ENCODE measurements at places on chromosomes 4 and X.

DNA sequence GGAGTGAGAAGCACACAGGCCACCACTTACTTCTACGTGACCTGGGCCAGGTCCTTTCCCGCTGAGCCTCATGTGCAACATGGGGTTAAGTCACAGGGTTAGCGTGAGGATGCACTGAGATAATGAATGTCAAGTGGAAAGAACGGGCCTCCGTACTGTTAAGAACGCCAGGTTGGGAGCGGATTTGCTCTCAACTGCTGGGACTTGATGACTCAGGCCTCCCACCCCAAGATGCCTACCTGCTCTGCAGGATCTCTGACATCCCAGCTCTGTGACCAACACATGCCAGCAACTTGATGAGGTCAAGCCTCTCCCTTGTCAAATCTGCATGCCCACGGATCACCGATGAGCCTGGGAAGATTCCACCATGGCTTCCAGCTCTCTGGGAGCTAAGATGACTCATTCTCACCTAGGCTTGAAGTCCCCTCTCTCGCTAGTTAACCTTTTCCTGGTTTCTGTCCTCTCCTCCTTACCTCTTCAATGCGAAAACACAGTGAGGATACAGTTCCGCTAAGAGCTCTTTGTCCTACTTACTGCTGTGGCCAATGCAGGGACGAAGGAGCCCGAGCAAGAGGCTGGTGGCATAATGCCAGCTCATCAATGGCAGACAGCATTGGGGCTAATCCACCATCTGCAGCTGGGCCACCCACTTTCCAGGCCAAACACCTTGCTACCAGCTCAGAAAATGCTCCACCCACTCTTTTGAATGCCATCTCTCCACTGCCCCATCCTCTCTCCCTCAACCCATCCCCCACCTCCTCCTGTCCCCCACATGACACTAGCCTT, 67.6 kb downstream of the PJA1 start:
- DNase-seq, result no peak

- DNase-seq, result peak; percentile 16
Measured at GRCh38 chrX:145405012-145405411, 157.7 kb downstream of the SPANXN1 start.

- peak; percentile 93 for DNase-seq
Measured at GRCh38 chr4:185112104-185112503, 31.0 kb upstream of the SLC25A4 start.

DNA sequence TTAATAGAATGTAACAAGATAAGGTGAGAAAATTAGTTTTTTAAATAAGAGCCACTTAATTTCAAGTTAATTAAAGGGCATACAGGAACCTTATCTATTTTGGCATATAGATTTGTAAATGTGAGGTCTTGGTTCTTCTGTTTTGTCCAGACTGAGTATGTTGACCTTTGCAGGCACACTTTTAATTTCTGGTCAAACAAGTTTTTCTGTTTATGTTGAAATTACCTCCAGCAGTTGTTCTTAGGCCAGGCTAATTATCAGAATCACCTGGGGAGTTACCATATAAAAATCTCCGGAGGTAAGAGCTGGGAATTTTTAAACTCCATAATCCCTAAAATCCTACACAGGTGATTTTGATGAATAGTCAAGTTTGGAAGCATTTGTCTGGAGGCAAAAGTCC, 227.4 kb upstream of the ANKRD50 start:
- no peak for DNase-seq

GRCh38 chr4:153275380-153276276, 68.9 kb upstream of the MND1 start:
- DNase-seq, result no peak

All from brain microvascular endothelial cell (primary cell).